ENCODE measurements at places on chromosomes 2 and 18. TPM values are rescaled to one million over a fixed set of nuclear protein-coding genes. Genes with fewer than 3 reads are reported as not detected.

Gene KLHL30
- total RNA-seq: not detected

Gene MRO
- 0.02 TPM for total RNA-seq

- no peak for DNase-seq
These were observed 516.0 kb upstream of the POU3F3 start for GRCh38 chr2:104337869-104338268.

Gene IL1B
- 4.1 TPM for total RNA-seq

Gene CCBE1
- 31.1 TPM for total RNA-seq

Gene PRSS56
- total RNA-seq: not detected

DNA sequence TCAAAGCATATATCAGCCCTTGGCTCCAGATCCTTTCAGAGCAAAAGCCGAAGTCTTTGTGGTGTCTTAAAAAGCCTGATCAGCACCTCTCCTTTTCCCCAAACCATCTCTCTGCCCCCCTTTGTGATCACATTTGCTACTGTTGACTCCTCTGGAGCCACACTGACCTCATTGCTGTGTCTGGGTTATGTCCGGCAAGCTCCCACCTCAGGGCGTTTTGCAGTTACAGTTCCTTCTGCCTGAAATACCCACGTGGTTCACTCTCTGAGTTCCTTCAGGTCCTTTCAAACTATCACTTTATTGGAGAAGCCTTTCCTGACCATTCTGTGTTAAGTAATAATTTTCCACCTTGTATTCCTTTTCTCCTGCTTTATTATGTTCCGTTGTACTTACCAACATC, 11.8 kb downstream of the C2orf69 start:
- DNase-seq: no peak

Gene SH3RF3
- 4.1 TPM for total RNA-seq

GRCh38 chr2:78408795-78409118, 616.7 kb upstream of the REG3G start:
- DNase-seq: no peak

Gene KLHL29
- total RNA-seq: 6.8 TPM

Gene HOXD1
- total RNA-seq: not detected

DNA sequence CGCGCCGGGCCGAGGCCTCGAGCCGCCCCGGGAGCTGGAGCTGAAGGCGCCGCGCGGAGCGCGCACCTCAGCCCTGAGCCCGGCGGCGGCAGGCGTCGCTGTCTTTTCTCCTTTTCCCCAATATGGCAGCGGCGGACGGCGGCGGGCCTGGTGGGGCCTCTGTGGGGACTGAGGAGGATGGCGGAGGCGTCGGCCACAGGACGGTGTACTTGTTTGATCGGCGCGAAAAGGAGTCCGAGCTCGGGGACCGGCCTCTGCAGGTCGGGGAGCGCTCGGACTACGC, 369 bp downstream of the SMCHD1 start:
- no peak for DNase-seq

- no peak for DNase-seq
These were observed 22.8 kb upstream of the DGKD start for GRCh38 chr2:233331536-233331935.

Gene UGT1A5
- total RNA-seq: not detected

GRCh38 chr2:157107877-157108276, 149.6 kb upstream of the GALNT5 start:
- peak; percentile 52 for DNase-seq

GRCh38 chr2:126781206-126781605, 117.5 kb upstream of the TEX51 start:
- DNase-seq: no peak

DNA sequence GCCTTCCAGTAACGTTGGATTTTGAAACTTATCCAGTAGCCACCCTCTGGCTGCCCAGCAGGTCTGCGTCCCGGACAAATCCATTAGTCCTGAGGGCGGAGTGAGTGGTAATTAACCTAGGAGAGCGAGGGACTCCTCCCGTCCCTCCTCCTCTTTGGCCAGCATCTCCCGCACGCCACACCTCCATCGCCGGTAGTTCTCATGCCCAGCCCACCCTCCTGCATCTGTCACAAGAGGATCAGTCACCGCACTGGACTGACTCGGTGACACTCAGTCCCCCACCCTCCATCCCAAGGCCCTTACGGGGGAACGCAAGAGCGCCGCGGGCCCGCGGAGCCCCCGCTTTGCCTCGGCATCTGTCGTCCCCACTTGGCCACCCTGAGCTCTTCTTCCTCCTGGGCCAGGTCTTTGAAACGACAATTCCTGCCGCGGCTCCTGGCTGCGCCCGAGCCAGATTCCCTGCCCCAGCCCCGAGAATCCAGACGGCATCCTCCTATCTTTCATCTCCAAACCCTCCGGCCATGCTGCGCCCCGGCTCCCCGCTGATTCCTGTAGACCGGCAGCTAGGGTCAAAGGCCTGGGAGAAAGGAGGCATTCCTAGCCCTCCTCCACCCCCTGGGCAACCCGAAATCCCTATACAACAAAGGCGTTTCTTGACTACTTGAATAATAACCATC, 77.5 kb downstream of the EIF2AK3 start:
- DNase-seq: no peak

DNA sequence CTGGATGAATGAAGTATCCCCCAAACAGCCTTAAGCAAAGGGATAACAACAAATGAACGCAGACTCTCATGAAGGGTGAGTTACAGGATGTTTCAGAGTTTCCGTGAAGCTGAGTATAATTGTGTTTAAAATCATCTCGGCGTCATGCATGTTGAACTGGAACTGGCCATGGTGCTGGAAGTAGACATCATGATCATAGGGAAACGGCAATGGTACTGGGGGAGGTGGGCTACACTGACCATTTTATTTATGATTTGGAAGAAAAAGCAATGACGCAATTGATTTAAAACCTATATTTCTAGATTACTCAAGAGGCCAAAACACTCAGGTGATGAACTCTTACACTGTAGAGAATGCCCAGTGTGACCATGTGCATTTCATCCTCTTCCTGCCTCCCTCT, 387.9 kb upstream of the MYT1L start:
- DNase-seq: no peak

All from HT1080 (cell line).